ENCODE measurements at places on chromosomes 1 and 21.

- no peak for DNase-seq
Observed at GRCh38 chr21:45391743-45392572, 13.0 kb upstream of the COL18A1 start.

- no peak for DNase-seq
Observed at GRCh38 chr1:22814176-22815042, 103.8 kb downstream of the EPHB2 start.

DNA sequence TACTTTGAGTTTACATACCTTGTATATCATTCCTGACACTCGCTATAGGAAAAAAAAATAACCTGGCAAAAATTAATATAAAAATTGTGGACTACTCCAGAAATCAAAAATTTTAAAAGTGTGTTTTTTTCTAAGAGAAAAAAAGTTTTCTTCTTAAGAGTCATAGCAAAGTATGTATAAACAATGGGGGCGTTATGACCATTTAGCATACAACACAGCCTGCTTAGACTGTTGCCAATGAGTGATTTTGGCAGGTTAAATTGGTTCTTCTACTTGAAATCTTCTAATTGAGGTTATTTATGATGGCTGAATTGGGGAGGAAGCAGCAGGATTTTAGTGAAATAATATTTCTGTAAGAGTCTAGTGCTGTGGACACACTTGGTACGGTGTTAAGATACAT lies 130.5 kb upstream of the USH2A start:
- no peak for DNase-seq

GRCh38 chr21:46459356-46460112 lies 843 bp downstream of the DIP2A start:
- no peak for DNase-seq

DNA sequence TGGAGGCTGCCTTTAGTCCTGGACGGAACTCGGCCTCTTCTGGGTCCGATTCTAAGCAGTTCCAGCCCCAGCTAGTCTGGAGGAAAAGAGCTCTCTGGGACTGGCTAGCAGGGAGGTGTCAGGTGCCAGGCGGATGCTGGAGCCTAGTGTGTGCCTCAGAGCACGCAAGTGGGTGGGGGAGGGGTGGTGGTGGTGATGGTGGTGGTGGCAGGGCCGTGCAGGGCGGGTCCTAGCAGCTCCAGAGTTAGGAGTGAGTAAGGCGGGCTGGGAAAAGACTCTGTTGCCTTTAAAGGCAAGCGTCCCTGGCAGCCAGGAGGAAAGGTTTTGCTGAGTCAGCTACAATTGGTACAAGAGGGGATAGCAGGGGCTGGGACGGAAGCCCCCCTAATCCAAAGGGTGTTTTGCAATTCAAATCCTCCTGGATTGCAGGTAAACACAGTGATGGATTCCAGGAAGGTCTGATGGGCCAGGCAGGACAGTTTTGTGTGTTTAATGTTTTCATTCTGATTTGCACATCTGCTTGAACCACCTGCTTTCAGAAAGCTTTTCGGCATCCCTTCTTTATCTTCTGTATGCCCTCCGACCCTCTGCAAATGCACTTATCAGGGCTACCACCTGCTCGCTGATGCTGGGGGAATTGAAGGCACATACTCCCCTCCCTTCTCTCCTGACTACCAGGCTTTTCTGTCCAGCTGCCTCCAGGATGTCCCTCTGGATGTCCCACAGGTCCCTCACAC lies 4.1 kb upstream of the SLC2A1 start:
- no peak for DNase-seq

GRCh38 chr1:247111259-247111699 lies 7.1 kb upstream of the ZNF669 start:
- DNase-seq = no peak

DNA sequence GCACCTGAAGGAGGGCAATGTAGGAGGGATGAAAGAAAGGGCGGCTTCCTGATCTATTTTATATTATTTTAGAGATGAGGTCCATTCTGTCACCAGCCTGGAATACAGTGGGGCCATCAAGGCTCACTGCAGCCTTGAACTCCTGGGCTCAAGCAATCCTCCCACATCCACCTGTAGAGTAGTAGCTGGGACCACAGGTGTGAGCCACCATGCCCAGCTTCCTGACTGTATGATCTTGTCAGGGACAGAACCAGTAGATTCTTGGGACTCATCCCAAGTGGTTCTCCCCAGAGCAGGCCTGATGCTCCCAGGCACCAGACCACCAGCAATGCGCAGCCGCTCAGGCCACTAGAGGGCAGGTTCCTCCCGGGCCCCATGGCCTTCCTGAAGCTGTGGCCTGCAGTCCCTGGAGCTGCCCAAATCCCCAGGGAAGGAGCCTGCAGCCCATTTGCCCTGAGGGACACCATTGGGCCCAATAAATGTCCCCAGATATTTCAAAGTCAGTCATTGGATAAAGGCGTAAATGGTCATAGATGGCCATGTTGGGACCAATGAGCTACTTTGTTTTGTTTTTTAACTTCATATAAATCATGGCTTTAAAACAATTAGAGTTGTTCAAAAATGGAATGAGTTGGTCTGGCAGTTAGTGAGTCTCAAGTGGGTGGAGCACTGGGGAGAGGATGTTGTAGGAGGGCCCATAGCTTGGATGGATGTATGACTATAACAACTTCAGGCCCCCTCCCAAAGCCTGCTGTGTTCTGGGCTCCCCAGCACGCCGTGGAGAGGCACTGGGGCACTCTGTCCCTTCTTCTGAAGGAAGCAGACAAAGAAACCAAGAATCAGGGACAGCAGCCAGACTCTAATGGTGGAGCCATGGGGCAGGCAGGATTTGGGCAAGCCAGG lies 44.7 kb upstream of the GOLT1A start:
- DNase-seq = peak; percentile 8

DNA sequence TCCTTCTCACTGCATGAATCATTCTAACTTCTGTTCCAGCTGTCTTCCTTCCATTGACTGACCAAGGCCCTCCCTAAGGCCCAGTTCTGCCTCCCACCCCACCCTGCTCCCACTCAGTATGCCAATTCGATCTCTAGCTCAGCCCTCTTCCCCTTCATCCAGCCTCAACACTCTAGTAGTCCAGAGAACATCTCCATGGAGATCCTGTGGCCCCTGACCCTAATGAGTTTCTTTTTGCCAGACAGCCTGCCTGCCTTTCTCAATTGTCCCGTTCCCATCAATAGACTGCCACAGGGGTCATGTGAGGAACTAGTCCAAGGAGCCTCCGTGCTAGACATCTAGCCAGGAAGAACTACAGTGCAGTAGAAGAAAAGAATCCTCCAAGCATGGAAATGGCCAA lies 26.4 kb downstream of the RRAGC start:
- DNase-seq = no peak

- no peak for DNase-seq
Observed at GRCh38 chr1:151145304-151146071, 943 bp downstream of the SEMA6C start.

DNA sequence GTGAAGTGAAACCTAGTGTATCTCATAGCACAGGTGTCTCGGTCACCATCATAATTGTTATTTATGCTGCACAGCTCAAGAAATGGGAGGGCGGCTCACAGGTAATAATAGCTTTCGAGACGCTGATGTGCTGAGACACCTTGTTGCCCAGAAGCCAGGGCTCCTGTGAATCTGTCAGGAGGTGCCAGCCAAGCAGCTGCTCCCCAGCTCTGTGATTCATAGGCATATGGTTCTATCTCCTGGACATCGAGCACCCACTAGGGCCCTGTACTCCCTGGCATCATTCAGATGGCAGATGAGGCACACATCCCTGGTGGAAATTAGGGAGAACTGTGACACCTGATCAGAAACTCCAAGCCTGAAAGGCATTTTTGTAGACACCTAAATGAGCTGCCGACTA lies 53.5 kb downstream of the SYT6 start:
- no peak for DNase-seq

DNA sequence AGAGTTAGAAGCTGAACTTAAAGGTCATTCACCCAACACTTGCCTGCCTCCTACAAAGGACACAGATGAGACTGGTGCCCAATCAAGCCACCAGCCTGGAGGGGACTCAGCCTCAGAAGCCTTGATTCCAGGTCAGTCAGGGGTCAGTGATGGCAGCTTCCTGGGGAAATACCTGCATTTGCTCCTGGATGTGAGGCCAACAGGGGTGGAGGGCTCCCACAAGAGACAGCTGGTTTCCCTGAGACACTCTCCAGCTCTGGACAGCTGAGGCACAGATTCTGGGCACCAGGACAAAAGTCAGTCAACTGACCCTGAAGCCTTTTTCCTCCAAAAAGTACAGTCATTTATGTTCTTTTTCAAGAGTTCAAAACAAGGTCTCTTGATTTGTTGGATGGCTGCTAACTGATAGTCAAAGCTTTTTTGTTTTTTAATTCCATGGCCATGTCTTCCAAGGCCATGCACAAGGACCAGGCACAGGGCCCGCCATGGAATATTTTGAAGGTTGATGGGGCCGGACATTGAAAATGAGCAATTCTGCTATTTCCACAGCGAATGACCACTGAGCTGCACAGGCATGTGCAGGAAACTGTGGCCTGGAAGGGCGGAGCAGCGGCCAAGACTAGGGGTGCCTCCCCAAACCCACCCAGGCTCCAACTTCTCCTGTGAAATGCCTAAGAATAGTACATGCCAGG lies 1.8 kb downstream of the C2CD2 start:
- DNase-seq = no peak

- DNase-seq = no peak
Observed at GRCh38 chr1:109193653-109194590, 19.8 kb upstream of the SARS1 start.

- peak; percentile 57 for DNase-seq
Observed at GRCh38 chr21:45974073-45975019, 7.2 kb upstream of the COL6A1 start.

DNA sequence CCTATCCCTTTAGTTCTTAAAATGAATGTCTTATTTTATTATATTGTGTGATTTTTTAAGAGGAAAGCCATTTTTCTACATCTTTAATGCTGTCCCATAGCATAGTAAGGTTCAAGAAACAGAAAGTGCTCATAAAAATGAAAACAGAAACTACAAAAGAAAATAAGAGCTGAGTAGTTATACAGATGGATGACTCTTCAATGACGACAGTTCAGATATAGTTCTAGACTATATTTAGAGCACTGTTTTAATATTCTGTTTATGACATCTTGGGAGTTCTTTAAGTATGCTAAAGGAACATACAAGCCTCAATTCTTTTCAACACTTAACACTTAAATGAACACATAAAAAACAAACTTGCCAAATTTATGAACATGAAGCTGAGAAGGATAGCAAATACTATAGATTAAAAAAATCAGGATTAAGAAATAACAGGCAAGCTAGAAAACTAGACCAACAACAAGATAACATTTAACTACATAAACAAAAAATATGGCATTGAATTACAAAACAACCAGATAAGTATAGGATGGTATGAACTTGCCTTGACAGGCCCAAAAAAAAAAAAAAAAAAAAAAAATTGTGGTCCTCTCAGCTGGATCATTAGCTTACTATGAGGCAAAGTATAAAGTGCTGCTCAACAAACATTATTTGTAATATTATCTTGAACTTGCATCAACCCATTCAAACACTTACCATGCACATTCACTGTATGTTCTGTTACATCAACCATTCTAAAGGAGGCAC lies 87.9 kb downstream of the ZZZ3 start:
- no peak for DNase-seq

- no peak for DNase-seq
Observed at GRCh38 chr21:34771512-34772028, 102.8 kb downstream of the CLIC6 start.

DNA sequence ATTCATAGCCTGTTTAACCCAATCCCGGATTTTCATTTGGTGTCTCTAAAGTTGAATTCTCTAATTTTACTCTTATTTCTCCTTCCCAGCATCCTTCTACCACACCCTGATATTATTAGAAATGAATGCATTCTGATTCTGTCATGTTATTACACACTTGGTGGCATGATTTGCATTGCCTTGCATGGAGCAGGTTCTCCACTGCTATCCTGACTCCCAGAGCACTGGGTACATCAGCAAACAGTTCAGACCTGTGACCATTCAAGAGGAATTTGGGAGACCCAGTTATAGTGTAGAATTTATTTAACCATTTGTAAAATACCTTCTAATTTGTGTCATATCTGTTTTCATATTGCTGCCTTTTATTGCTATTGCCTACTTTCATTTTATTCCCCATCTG lies 2.6 kb downstream of the LRRC8B start:
- no peak for DNase-seq

- no peak for DNase-seq
Observed at GRCh38 chr1:169053196-169053595, 53.3 kb upstream of the ATP1B1 start.

GRCh38 chr1:244104309-244105060 lies 53.4 kb downstream of the ZBTB18 start:
- DNase-seq = peak; percentile 91

- DNase-seq = peak; percentile 6
Observed at GRCh38 chr1:215793180-215793579, 226.1 kb downstream of the KCTD3 start.

DNA sequence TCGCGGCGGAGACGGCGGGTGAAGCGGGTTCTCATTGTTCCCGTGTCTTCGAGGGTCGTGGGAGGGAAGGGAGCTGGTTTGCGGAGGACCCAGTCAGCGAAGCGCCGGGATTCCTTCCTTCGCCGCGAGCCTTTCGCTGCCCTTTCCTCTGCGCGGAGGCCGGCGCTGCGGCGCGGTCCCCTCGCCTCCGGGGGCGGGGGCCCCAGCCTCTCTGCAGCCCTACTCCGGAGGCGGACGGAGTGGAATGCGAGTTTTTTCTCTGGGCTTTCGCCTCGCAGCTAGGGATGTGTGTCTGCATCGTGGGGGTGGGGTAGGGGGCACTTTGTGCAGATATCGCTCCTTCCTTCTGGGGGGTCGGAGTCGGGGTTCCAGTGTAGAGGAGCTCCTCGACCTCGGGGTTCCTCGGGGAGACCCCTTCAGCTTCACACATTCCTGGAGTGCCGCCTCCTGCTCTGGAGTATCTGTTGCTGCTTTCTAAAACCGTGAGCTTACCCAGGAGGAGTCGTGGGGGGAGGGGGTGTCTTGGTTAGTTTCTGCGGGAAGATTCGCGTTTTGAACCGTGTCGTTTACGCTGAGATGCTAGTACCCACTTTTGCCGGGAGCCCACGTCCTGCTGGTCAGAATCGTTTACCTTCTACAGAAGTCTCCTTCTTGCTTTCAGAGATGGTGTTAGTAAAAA lies 595 bp downstream of the RNF2 start:
- no peak for DNase-seq

- no peak for DNase-seq
Observed at GRCh38 chr1:102821707-102822106, 286.6 kb downstream of the COL11A1 start.

- DNase-seq = peak; percentile 90
Observed at GRCh38 chr1:198443365-198444233, 96.9 kb downstream of the ATP6V1G3 start.

DNA sequence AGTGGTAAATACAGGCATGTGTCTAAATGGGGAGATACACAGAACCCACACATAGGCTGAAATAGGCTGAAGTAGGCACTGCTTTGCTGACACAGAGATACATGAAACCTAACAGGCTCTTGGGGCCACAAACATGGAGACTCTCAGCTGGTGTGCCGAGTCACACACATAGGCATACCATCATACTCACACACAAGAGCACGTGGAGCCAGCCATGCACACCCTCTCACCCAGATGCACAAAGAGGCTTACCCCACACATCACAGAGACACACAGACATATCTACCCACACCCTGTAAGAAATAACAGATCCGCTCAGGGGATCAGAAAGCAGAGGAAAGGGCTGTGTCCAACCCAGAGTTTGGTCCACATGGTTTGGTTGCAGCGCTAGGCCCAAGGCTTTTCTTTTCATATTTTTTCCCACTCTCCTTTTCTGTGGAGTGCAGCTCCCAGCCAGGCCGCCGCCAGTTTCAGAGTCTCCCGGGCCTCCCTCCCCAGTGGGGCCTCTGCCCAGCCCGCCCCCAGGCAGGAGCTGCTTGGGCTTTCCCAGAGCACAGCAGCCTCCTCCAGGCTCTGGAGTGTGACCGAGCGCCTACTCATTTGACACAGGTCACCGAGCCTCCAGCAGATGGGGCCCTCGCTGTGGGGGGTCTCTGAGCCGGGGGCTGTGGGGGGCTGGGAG lies 3.9 kb upstream of the POU3F1 start:
- no peak for DNase-seq
